ENCODE measurements at places on chromosomes 2 and 18.

- no peak for DNase-seq
These were observed 7.0 kb downstream of the MEMO1 start for GRCh38 chr2:32003791-32004190.

DNA sequence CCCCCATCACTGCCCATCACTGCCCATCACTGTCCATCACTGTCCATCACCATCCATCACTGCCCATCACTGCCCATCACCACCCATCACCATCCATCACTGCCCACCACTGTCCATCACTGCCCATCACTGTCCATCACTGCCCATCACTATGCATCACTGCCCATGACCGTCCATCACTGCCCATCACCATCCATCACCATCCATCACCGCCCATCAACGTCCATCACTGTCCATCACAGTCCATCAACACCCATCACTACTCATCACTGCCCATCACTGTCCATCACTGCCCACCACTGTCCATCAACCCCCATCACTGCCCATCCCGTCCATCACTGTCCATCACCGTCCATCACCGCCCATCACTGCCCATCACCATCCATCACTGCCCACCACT lies 57.8 kb upstream of the OTOS start:
- DNase-seq = no peak

GRCh38 chr2:45812011-45812500 lies 160.6 kb downstream of the PRKCE start:
- DNase-seq = no peak

- DNase-seq = no peak
These were observed 33.5 kb upstream of the DAPL1 start for GRCh38 chr2:158761621-158762020.

DNA sequence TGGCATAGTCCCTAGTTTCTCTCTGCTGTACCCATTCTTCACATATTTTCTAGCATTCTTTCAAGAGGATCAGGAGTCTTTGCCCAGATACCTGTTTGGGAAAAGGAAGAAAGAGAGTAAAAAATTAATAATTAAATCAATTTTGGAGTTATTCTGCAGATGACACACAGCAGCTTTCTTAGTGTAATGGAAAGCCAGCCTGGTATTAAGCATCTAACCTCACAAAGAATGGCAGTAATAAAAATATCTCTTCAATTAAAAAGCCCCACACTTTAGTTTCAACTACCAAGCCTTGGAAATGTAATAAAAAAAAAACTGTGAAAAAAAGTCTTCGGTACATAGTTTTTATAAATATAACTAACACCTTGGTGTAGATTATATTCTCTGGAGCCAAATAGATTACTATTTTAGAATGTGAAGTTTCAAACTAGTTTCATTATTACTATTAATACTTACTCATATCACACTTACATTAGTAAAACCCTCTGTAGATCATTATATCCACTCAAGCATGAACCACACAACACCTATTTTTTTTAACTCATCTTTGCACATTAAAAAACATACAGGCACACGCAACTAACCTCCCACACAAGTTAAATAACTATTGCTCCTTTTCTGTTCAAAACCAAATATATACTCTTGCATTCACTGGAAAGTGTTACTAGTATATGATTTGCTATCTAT lies 90.9 kb downstream of the GPD2 start:
- DNase-seq = no peak

DNA sequence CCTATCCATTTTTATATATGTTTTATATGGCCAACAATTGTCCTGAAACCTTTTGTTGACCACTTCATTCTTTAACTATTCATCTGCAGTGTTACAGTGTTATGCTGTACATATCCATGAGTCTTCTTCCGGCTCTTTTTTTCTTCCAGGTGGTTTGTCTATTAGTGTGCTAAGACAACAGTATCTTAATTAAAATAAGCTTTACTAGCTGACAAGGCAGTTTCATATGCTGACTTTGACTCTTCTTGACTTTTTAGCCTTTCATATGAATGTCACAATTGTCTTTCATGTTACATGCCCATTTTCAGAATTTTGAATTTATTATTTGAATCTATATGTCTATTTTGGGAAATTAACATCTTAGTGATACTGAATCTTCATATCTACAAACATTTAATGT lies 1249.0 kb downstream of the DPP10 start:
- no peak for DNase-seq

- DNase-seq = no peak
These were observed 268.2 kb downstream of the PRKCE start for GRCh38 chr2:45919711-45920111.

GRCh38 chr18:75041586-75041985 lies 167.4 kb downstream of the PTGR3 start:
- peak; percentile 37 for DNase-seq

GRCh38 chr2:20567159-20567925 lies 83.6 kb downstream of the HS1BP3 start:
- peak; percentile 74 for DNase-seq

DNA sequence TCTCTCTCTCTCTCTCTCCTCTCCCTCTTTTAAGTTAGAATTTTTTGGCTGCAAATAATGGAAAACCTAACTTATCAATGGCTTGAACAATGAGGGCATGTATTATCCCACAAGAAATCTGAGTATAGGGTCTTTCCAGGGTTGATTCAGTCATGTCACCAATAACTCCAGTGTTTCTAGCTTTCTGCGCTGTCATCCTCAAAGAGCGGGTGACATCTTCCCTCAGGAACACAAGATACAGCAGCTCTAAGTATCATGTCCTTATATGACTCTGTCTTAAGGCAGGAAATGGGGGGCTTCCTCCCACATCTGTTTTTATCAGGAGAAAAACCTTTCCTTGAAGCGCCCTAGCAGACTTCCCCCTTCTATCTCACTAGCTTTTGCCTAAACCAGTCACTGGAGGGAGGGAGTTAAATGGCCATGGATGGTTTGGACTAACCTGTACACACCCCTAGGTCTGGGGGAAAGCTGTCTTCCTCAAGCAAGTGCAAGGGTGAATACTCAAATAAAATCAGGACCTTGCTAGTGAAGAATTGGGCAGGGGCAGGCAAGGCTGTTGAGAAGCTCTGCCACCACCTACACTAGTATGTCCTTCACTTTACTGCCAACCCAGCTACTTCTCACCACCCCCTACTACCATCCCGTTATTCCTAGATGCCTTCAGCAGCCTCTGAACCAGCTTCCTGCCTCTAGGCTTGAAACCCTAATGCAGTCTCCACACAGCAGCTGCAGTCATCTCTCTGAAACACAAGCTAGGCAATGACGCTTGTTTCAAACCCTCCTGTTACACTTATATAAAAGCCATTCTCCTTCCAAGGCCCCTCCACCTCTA lies 7.5 kb upstream of the TUBA4A start:
- no peak for DNase-seq

DNA sequence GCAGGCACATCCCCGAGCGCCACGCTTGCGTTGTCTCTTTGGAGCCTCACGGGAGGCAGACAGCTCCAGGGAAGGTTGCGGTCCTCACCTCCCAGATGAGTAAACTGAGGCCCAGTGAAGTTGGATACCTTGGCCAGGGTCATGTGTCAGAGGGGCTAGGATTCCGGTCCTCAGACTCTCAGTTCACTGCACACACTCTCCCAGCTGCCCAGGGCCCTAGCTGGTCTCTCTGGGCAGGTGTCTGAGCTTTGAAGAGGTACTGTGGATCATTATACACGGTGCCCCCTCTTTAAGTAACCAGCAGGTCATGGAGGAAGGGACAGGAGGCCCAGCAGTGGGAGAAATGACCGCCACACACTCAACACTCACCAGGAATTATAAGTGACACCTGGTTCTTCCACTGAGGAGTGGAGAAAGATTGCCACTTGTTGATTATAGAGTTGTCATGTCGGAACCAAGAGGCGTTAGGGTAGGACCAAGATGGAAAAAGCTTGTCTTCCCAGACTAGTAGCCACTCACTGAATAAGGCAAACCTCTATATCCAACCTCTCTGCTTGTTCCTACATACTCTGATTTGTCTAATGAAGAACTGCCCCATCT lies 588 bp downstream of the TMEM214 start:
- peak; percentile 33 for DNase-seq

DNA sequence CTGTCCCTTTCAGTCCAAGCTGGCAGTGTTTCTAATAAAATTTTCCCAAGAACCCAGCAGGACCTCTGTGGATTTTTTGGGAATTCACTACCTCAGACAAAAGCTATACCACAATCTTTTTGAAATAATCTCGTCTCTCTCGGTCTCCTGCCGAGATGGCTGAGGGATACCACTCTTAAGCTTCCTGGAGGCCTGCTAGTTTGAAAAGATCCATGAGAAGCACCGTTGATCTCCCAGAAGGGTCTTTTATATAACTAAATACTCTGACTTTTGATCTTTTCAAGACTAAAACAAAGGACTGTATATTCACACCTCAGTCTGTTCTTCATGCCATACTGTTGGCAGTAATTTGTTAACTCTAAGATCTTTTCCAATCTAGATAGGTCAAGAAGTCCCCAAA lies 141.7 kb downstream of the UPP2 start:
- DNase-seq = no peak

- no peak for DNase-seq
These were observed 73.2 kb upstream of the NRP2 start for GRCh38 chr2:205609113-205609512.

DNA sequence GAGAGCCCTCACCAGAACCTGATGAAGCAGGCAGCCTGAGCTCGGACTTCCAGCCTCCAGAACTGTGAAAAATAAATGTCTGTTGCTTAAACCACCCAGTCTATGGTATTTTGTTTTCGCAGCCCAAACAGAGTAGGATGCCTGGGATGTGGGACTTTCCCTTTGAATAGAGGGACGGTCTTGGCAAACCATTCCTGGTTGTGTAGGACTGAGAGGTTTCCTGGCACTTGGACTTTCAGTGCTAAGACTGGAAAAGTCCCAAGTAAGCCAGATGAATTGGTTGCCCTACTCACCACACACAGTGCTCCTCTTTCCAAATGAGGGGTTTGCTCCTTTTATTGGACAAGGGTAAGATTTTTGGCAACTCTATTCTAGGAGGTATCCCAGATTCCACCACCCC lies 46.8 kb upstream of the ACMSD start:
- no peak for DNase-seq

DNA sequence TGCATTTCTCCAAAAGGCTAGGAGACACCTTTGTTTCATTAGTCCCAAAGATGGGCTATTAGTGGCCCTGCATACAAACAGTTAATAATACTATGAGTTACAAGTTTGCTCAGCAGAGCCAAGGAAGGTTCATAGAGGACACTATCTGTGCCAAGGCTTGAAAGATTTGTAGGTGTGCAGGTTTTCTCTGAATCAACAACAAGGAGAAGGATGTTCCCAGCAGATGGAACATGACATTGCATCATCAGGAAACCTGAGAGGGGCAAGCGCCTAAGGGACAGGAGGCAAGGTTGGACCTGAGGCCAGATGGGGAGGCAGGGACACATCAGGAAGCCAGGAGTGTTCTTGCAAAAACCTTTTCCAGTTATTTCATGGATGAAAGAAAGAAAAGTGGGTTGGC lies 35.4 kb upstream of the STK17B start:
- DNase-seq = no peak

DNA sequence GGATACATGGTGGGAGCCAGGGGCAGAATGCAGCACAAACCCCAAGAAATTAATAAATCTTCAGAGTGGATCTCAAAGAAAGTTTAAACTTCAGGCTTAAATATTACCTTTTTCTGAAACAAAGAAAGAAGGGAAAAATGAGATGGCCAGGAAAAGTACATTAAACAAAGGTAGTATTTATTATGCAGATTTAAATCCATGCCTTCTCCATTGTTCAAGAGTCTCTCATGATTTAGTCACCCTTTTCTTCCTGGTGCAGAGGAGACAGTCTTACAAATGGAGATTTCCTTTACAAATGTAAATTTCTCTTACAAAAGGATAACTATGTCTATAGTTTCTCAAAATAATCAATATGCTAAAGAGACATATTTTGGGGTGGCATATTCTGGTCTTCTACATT lies 33.4 kb upstream of the PPM1B start:
- DNase-seq = peak; percentile 48

DNA sequence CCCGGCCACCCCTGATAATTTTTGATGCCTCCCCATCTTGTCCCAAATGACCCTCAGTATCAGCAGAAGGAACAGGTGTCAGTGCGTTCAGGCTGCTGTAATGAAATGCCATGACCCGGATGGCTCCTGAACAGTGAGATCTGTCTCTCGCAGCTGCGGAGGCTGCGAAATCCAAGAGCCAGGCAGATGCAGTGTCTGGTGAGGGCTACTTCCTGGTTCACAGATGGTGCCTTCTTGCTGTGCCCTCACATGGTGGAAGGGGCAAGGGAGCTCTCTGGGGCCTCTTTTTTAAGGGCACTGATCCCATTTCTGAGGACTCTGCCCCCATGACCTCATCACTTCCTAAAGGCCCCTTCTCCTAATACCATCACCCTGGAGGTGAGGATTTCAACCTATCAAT lies 152.2 kb downstream of the TWIST2 start:
- DNase-seq = no peak

DNA sequence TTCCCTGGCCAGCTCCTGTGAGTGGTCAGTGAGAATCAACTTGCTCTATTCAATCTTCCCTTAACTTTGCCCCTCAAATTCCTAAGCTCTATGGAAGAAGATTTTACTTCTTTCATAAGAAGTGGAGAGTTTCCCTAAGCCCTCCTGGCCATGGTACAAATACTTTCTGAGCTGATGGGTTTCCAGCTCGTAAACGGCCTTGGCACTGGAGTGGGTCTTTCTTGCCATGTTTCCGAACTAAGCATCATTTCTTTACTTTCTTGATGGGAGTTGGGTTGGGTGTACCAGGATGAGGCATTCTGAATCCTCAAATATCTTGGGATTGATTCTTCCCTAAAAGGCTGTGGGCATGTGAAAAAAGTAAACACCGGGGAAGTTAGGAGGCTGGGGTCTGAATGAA lies 72.5 kb downstream of the ACKR3 start:
- DNase-seq = no peak

DNA sequence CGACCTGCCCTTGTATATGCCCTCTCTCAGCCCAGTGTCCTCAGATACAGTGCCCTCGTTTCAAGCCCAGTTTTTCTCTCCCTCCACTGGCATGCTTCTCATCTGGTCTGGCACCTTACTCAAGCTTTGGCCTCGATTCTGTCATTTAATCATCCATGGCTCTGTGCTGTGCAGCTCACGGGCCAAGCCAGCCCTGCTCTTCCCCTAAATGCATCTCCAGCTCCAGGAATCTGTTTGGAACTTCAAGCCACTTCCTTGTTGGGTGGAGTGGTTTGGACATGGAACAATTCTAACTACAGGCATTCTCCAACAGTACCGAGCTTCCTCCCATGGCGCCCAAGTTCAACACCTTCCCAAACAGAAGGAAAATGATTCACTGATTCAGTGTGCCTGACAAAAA lies 76.7 kb upstream of the ZNF397 start:
- no peak for DNase-seq

DNA sequence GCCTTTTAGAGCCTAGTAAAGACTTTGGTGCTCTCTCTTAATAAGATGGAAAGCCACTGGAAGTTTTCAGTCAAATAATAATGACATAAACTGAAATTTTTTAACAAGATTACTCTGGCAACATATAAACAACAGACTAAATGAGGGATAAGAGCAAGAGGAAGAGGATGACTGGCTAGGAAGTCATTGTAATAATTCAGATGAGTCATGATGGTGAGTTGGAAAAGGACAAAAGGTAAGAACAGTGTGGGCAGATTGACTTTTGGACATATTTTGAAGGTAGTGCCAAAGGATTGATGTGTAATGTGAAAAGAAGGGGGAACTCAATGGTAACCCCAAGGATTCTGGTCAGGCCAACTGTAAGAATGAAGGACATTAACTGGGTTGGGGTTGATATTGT lies 310.3 kb downstream of the NOL4 start:
- no peak for DNase-seq

Measured in iPS-NIHi11 (cell line).